ENCODE measurements at places on chromosomes 5 and 9.

- no peak for DNase-seq
These were observed 1848.9 kb downstream of the EFNA5 start for GRCh38 chr5:105821800-105822199.

DNA sequence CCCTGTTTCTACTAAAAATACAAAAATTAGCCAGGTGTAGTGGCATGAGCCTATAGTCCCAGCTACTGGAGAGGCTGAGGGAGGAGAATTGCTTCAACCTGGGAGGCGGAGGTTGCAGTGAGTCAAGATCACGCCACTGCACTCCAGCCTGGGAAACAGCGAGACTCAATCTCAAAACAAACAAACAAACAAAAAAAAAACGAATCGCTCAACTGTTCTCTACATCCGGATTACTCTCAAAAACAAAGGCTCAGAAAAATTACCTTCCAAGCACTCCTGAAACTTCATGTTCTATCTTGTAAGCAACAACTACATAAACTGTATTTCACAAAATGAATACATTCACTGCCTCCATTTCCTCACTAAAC is 14.0 kb downstream of the UBAP2 start:
- no peak for DNase-seq

DNA sequence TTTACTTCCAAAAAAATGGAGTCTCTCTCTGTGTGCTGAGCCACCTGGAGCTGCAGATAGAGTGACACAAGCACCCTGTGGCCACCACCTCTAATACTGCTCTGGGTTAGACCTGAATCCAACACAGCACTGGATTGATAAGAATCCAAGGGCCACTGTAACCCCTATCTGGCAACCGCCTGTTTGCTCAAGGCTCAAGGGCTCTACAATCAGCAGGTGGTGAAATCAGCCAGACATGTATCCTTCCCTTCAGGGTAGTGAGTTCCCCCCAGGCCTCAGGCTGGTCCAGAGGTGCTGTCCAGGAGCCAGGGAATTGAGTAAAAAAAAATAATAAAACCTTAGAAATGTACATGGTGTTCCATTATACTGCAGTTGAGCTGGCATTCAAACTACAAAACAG is 509.0 kb downstream of the KIF4B start:
- DNase-seq: no peak

DNA sequence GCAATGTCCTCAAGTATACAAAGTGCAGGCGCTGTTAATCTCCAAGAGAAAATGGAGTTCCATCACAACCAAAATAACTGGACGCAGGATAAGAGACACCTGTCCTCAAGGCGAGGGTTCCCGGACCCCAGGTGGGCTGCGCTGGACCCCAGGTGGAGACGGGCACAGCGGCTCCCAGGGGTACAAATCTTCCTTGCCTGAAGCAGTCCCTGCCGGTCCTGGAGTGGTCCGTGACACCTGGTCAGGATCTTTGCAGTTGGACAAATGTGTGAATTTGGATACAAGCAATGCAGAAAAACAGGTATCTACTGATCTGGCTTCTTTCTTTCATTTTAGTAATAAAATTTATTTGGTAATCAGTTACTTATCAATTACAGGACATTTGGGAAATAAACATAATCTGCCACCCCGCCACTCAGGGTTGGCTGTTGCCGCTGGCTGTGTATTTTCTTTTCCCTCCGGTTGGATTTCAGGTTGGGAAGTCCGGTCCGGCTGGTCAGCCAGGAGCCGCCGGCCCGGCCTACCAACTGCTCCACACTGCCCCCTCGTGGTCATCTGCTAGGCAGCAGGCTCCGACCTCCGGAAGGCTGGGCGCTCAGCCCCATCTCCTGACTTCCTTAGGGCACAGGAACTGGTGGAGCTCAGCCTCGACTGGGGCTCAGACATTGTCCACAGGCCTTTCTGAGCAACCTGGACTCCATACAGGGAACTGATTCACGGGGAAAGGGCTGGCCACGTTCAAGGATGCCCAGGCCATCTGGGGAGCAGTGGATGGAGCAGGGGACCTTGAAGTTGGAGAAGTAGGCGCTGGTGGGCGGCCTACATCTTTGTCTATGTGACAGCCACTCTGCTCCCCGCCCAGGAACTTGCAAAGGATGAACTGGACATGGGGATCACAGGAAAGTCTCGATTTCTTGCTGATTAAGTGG is 43.4 kb downstream of the NXNL2 start:
- peak; percentile 73 for DNase-seq

DNA sequence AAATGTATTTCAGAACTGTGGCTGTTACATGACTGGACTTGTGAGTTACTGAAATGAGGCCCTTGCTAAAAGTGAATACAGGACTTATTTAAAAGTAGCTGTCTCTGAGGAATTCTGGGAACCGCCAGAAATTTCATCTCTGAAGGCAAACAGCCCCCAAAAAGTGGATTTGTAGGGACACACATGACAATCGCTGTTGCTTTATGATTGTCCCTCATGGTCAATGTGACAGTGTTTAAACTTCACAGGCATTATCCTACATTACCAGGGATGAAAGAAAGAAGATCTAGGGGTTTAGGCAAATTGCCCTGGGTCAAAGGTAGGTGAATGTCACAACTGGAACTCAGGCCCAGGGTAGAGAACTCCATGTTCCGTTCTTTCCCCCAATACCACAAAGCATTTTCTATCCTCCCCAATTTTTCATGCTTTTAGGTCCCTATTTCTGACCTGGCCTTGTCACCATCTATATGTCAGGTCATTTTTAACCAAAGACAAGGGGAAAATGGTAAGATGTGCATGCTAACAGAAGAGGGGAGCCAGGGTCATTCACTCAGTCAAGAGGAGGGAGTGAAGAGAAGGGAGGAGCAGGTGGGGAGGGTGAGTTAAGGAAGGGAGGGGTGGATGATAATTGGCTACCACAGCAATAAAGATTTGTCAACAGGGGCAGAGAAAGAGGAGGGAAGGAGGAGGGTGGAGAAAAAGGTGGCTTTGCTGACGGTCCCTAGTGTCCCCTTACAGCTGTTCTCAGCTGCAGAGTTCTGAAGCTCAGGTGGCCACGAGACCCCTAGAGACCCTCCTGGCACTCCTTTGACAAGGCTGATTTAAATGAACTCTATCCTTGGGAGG is 57.8 kb upstream of the GLRX start:
- no peak for DNase-seq

DNA sequence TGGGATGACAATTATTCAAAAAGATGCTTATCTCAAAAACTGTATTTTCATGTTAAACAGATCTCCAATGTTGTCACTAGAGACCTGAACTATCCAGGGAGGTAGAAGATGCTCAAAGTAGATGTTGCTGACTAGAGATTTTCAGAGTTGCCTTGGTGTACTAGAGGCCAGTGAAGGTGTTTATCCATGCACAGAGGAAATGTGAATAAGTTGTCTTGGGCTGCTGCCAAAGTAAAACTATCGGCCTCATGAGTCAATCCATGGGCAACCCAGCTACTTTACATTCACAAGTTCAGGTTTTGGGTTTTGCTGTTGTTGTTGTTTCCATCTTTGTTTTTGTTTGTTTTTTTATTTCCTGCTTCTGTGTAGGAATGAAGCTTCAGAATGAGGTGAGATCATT is 141.1 kb upstream of the RANBP3L start:
- DNase-seq: peak; percentile 3

DNA sequence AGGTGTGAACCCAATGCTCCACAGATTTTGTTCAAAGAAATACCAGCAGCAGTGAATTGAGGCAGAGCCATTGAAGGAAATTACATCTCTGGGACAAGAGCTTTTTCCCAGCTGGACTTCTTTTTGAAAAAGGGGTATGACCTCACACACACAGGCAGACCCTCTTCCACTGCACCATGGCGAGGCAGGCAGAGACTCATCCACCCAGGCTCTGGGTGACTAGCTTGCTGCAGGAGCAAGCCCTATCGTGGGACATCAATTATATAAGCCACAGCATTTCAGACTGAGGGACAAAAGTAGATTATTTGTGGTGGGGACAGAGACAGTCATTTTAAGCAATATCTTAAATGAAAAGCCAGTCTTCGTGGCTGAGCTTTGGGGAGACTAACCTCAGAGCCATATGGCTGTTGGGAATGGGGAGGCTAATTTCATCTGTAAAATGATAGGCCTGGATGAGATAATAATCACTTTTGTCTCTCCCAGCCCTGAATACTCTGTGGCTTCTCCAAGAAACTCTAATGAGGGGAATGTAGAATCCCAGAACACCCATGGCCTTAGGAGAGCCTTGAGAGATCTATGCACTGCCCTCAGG is 113.1 kb upstream of the TNC start:
- DNase-seq: no peak

- no peak for DNase-seq
These were observed 247.2 kb downstream of the FSTL4 start for GRCh38 chr5:133364936-133365707.

GRCh38 chr5:142432961-142433360 is 108.1 kb upstream of the SPRY4 start:
- DNase-seq: no peak

DNA sequence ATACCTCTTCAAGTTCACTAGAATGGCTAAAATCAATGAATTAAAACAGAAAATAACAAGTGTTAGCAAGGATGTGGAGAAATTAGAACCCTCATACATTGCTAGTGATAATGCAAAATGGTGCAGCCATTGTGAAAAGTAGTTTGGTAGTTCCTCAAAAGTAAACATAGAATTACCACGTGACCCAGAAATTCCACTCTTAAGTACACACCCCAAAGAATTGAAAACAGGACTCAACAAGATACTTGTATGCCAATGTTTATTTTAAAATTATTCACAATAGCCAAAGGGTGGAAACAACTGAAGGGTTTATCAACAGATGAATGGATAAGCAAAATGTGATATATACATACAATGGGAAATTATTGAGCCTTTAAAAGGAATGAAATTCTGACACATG is 70.3 kb downstream of the BARX1 start:
- DNase-seq: no peak

- DNase-seq: peak; percentile 81
These were observed 71.7 kb upstream of the WWC1 start for GRCh38 chr5:168219515-168220410.

- DNase-seq: peak; percentile 73
These were observed 455.8 kb upstream of the PTGER4 start for GRCh38 chr5:40223884-40224402.

DNA sequence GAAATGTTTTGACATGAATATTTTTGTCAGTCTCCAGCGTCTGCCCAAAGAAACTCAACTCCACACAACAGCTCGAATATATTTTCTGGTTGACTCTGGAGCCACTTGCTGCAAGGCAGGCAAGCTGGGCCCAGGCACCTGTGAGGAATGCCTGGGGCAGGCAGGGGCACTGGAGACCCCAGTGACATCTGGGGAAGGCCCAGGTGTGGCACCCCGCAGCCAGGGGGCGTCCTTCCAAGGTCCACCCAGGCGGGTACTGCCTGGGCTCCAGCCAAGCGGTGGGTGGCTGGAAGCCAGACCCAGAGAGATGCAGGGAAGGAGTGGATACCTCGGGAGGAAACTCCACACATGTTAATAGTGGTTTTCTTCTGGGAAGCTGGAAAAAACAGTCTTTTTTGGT is 125.9 kb downstream of the PHF2 start:
- DNase-seq: no peak

GRCh38 chr9:136525841-136526499 is 19.9 kb downstream of the NOTCH1 start:
- DNase-seq: no peak

DNA sequence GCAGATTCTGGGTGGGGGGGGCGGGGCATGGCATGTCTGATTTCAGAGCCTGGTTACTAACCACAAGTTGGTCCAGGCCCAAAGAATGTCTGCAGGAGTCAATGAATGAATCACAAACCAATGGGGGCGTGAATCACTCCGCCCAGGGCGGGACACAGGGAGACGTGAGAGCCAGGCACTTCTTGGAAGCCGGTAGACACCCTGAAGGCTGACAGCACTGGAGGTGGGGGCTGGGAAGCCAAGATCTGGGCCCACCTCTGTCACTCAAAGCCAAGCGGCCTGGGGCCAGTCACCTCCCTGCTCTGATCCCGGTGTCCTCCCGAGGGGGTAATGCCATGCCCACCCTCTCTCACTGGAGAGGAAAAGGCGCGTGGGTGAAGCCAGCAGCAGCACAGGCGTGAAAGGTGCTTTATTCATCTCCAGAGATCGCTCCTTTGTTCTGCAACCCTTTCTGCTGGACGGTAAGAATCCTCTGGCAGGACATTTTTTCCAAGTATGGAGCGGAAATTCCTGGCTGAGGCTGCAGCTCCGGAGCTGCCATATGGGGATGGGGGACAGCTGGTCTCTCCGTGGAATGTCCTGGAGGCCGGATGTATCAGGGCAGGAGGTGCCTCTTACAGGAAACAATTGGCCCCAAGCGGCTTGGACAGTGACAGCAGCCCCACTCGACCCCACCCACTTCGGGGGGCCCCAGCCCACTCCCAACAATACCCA is 85.0 kb downstream of the STK10 start:
- DNase-seq: peak; percentile 96

DNA sequence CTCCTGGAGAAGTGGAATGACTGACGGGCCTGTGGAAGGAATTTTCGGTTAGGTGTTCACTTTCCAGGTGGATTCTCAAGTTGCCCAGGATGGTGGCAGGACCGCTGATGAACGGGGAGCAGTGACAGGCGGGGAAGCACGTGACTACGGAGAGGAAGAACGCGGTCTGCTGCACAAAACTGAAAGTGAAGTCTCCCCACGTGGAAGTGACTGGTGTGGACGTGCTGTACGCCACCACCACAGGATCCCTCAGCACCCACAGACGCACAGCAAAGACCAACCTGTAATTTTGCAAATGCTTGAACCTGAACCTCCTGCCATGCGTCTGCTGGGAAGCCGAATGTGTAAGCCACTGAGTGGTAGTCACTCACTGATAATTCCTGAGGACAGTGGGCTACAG is 51.4 kb downstream of the RNF130 start:
- DNase-seq: no peak

DNA sequence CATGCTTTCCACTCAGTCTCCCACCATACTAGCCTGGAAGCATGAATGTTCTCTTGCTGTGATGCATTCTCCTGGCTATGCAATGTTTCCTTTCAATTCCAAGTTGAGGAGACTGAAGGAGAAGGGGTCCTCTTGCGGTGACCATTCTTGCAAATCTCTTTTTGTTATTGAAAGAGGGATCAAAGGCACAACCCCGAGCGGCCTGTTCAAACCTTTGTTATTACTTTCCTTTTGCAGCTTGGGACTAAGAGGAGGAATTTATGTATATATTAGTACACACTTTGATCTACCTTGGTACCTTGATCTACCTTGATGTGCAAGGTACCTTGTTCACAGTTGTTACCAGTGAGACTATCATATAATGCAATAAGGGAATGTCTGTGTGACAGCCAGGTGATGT is 147.3 kb downstream of the KCTD16 start:
- no peak for DNase-seq

DNA sequence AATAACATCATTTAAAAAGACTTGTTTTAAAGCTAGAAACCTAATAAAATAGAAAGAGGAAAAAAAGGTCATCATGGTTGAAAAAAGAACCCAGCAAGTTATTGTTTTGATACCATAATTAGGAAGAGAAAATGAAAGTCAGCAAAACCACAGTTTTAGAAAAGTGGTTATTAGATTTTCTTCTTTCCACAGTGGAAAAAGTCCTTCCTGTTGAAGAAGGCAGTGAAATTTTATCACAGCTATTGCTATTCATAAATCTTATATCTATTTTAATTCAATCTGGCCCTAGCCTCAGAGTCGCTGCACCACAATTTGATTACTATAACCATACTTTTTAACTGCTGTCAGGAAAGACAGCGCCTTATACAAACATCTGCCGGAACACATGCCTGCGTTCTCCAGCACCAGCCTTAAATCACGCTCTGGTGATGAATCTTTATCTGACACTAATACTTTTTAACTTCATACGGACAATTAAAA is 60.3 kb downstream of the MAPKAP1 start:
- peak; percentile 44 for DNase-seq
